Colonic mucosa (tissue), 4 donors: ENCODE measurements at places on chromosomes 16 and 17. TPM values are rescaled to one million over a fixed set of nuclear protein-coding genes. Genes with fewer than 3 reads are reported as not detected.

The DOC2B gene
- 4.4 TPM for total RNA-seq

The MYH1 gene
- total RNA-seq = not detected

The EPOP gene
- 1.8 TPM for total RNA-seq

The ITGAX gene
- total RNA-seq = 5.9 TPM

The BAIAP2 gene
- 22.7 TPM for total RNA-seq

The RUNDC3A gene
- total RNA-seq = 1.4 TPM

The SLFN11 gene
- total RNA-seq = 9.1 TPM

The MT1H gene
- total RNA-seq = 43.8 TPM

The SLC7A6 gene
- total RNA-seq = 22.0 TPM

The AIPL1 gene
- total RNA-seq = not detected

The LAT gene
- 3.7 TPM for total RNA-seq
